ENCODE measurements at places on chromosomes 5 and 9.

- no peak for DNase-seq
Observed at GRCh38 chr5:168332042-168332441, 40.6 kb downstream of the WWC1 start.

- DNase-seq: peak; percentile 97
Observed at GRCh38 chr5:37839407-37840052, at the start of gene GDNF. Gene GDNF, minus strand, starts transcription at chr5:37840041. Its CDS starts 5,245 bp downstream, at chr5:37834796.

DNA sequence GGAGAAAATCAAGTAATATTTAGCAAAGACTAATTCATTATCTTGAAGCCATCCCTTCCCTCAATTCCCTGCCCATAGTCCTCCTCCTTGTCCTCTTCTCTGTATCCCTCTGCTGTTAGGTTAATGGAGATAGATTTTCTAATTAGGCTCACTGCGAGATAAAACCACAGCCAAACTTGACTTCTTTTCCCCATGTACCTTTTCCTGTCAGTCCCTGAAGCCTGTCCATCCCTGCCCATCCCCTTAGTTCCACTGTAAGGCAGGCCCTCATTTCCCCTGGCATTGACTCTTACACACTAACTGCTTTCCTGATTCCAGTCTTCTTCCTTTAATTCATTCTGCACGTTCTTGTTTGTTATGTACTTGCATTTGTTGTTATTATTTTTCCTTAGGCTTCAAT is 1.2 kb downstream of the TLR4 start:
- peak; percentile 11 for DNase-seq

DNA sequence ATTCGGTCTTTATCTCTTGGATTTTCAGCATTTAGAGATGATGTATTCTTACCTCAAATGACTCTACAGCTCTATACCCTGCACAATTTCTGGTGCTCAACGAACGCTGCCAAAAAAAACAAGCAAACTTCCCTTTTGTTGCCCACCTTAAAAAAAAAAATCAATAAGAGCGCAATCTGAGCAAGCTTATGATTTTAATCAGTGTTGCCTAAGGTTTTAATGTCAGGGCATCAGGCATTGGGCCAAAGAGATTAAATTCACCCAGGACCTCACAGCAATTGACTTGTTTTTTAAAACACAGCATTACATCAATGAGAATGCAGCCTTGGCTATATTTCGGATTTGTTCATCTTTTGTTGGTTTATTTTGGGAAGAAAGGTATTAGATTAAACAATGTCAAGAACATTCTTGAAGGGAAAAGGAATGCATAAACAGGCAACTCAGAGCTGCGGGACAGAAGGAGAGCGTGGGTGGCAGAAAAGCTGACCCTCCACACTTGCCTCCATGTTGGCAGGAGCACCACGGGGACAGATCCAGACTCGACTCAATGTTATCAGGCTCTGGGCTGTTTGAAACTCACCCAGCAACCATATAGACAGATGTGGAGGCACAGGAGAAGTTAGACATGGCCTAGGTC is 127.5 kb upstream of the DAPK1 start:
- DNase-seq: no peak

GRCh38 chr5:83564069-83564749 is 92.7 kb downstream of the VCAN start:
- peak; percentile 37 for DNase-seq

DNA sequence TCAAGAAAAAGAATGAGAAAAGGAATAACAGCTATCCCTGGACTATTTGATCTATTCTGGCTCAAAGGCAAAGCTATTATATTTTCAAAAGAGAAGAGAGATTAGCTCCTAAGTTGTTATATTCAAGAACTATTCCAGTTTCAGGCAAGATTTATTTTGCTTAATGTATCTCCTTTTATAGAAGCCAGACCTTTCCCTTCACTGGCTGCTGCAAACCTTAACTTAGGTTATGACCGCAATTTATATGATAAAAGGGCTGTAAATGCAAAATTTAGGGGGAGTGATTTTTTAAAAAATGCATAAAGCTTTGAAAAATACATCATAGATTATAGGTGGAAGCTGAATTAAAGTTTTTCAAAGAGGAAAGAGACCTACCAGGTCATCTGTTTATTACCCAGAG is 97.8 kb downstream of the FBXL7 start:
- no peak for DNase-seq

DNA sequence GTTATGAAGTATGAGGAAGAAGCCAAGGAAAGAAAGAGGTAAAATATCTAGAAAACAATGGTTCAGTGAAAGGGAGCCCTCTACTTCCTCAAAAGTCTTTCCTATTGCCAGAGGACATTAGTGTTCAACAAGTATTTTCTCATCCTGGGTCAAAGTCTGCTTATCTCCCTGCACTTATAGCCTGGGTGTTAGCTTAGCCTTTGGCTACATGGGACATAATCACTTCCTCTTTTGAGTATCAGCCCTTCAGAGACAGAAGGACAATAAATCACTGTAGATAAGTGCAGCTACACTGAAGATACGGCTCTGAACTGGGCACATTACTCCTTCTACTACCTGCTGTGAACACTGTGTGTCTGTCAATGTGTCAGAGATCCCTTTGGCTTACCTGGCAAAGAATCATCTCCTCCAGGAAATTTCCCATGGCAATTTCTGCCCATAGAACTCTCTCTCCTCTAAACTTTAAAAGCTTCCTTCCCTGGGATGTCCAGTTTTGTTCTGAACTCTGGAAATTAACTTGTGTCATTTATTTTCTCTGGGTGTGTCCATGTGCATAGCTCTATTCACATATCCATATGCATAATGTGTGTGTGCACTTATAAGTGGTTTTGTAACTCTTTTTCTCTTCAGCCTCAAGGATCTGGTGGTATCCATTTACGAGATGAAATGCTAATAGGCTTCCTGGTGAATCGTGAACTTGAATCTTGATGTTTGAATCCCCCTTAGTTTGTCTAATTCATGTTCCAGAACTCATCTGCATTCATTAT is 30.0 kb upstream of the RECK start:
- DNase-seq: no peak

- DNase-seq: no peak
Observed at GRCh38 chr5:42015254-42015653, 90.2 kb downstream of the FBXO4 start.

DNA sequence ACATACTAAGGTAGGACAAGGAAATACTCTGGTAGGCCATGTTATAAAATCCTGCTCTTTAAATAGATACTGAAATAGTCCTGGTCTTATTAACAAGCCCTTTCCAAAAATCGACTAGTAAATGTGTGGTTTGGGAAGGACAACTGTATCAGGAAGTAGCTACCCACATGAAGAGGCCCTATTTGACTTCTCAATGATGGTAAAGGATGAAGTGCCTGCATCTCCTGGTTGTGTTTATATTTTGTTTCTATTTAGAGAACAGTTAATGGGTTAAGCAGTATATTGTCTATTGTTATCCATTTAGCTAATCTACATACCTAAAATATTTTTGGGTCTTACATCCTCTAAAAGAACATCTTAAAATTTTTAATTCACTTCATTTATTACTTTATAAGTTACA is 12.5 kb downstream of the GDF9 start:
- peak; percentile 41 for DNase-seq

Data from osteoblast (primary cell).